Umbilical cord (tissue), 2 donors: ENCODE measurements at places on chromosomes 7 and 10.

- no peak for DNase-seq
Observed at GRCh38 chr7:139635526-139636302, 112.2 kb downstream of the CLEC2L start.

- no peak for DNase-seq
Observed at GRCh38 chr10:124534826-124535601, 73.4 kb downstream of the LHPP start.

GRCh38 chr7:134856091-134856490 is 76.7 kb downstream of the CALD1 start:
- DNase-seq: no peak

DNA sequence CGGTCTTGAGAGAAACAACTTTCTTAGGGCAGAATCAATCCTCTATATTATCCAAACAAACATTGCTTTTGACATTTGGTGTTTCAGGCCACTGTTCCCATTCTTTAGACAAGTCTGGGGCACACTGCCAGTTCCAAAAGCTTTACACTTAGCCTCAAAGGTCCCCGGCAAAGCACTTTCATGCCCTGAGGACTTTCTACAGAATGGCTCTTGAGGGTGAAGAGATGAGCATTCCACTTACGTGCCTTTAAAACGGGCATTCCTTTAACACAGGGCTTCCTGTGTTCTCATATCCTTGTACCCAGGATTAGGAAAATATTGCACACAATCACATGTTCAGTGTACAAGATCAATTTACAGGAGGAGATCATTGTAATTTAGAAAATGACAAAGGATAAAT is 13.1 kb upstream of the TMEM213 start:
- DNase-seq: no peak

- DNase-seq: peak; percentile 79
Observed at GRCh38 chr10:103470761-103471653, 8.0 kb downstream of the CALHM3 start.

DNA sequence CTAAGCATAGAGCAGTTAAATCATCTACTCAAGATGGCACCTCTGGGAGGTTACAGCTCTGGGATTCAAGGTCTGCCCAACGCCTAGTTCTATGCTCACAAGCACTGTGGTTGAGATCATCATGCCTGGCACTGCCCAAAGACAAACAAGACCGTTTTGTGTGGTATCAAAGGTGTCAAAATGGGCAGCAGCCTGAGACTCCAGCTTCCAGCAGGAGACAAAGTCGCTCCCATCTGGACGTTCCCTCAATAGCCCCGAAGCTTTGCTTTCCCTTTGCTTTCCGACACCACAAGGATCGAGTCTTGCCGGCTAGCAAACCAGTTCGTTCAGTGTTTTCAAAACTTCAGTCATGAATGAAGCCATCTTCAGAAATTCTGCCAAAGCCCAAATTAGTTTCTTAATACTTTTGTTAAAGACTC is 5.1 kb downstream of the HABP2 start:
- peak; percentile 32 for DNase-seq

GRCh38 chr10:132036887-132037675 is 28.7 kb upstream of the JAKMIP3 start:
- peak; percentile 15 for DNase-seq

- no peak for DNase-seq
Observed at GRCh38 chr7:13352677-13353076, 636.8 kb downstream of the ETV1 start.

DNA sequence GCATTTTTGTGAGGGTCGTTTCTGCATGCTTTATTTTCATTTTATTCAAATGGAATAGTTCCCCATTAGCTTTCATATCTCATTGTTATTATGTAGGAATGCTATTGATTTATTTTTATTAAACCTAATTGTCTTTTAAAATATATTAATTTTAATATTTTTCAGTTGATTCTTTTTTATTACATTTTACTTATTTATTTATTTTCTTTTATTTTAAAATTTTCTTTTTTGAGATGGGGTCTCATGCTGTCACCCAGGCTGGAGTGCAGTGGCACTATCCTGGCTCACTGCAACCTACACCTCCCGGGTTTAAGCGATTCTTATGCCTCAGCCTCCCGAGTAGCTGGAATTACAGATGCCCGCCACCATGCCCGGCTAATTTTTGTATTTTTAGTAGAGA is 7.4 kb upstream of the STK17A start:
- DNase-seq: no peak

- no peak for DNase-seq
Observed at GRCh38 chr10:69437321-69438259, 13.7 kb upstream of the TSPAN15 start.

- DNase-seq: peak; percentile 45
Observed at GRCh38 chr7:24963218-24963617, 16.8 kb downstream of the OSBPL3 start.

DNA sequence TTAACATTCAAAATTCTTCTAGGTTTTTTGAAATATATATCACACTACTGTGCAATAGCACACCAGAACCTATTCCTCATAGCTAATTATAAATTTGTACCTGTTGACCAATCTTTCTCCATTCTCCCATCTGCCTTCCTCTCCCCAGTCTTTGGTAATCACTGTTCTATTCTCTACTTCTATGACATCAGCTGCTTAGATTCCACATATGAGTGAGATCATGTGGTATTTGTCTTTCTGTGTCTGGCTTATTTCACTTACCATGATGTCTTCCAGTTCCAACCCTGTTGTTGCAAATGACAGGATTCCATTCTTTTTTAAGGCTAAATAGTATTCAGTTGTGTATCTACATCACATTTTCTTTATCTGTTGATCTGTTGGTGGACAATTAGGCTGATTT is 54.4 kb upstream of the CCDC6 start:
- peak; percentile 11 for DNase-seq

GRCh38 chr10:129500617-129501339 is 33.7 kb downstream of the MGMT start:
- DNase-seq: no peak

DNA sequence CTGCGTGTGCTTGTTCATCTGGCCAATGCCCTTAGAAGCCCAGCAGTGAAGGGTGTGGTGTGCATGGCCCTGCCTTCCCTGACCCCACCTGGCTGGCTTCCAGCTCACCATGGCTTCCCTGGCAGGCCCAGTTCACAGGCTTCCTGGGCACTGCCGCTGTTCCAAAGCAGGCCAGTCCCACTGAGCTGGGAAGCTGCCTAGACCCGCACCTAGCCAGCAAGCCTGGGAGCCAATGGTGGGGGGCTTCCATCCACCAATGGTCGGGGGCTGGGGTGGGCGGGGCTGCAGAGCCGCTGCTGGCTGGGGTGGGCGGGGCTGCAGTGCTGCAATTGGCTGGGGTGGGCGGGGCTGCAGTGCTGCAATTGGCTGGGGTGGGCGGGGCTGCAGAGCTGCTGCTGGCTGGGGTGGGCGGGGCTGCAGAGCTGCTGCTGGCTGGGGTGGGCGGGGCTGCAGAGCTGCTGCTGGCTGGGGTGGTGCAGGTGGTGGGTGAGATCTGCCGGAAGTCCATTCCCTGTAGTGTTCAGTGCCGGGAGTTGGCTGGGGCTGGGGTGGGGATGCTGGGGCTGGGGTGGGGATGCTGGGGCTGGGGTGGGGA is 12.4 kb downstream of the CALY start:
- peak; percentile 34 for DNase-seq

- peak; percentile 52 for DNase-seq
Observed at GRCh38 chr10:93749218-93749799, 8.4 kb upstream of the LGI1 start.

DNA sequence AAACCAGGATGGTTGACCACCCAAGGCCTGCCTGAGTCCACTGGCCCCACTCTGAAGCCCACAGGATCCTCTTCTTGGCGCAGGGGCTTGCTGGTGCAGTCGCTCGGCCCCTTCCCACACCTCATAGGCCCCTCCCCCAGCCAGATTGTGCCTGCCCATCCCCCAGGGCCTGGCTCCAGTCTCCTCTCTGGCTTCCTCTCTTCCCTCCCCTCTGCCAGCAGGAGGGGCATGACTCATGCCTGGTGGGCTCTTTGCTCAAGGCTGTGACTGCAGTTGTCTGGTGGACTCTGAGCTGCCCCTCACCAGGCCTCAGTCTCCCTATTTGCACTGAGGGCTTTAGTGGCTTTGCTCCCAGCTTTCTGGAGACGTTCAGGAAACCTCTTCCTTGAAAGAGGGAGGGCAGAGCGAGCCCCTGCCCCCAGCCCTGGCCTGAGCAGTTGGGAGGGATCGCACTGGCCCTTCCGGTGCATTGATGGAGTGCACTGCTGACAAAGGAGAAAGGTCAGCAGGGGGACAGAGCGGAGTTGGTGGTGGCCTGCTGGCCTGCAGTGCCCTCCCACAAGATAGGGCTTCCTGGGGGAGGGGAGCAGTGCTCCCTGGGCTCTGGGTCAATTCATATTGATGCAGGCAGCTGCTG is 60.7 kb downstream of the ZMIZ1 start:
- peak; percentile 70 for DNase-seq

DNA sequence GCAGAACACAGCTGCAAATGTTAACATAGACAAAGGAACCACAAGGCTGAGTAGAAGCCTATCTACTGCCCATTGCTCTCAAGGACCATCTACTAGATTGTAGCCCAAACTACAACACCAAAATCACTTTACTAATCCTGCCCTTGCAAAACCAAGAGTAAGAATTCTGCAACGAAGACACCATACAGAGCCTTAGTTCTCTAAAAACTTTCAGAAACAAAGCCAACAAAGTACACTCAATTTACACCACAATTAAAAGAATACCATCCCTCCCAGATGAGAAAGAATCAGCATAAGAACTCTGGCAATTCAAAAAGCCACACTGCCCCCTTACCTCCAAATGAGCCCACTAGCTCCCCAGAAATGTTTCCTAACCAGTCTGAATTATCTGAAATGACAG is 294.3 kb downstream of the CTNNA3 start:
- no peak for DNase-seq

- DNase-seq: peak; percentile 25
Observed at GRCh38 chr7:153389261-153389660, 629.7 kb downstream of the ACTR3B start.

GRCh38 chr10:118596426-118597124 is 1.1 kb upstream of the PRLHR start:
- DNase-seq: no peak

- no peak for DNase-seq
Observed at GRCh38 chr7:33645104-33645503, 260.2 kb upstream of the BMPER start.

DNA sequence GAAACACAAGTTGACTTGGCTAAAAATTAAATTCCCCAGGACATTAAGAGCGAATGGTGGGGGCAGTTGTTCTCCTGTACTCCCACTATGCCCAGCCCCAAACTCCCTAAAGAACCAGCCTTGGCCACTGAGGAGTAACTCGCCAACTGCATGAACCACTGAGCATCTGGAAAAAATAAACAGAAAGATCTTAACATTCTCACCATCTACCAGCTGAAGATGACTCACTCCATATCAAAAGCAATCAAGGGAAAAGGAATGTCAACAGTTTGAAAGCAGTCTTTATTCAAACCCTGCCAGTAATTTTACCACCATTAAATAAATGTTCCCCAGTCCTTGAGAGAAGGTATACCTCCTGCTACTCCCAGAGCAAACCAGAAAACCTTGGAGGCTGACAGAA is 45.4 kb downstream of the CTTNBP2 start:
- peak; percentile 23 for DNase-seq

DNA sequence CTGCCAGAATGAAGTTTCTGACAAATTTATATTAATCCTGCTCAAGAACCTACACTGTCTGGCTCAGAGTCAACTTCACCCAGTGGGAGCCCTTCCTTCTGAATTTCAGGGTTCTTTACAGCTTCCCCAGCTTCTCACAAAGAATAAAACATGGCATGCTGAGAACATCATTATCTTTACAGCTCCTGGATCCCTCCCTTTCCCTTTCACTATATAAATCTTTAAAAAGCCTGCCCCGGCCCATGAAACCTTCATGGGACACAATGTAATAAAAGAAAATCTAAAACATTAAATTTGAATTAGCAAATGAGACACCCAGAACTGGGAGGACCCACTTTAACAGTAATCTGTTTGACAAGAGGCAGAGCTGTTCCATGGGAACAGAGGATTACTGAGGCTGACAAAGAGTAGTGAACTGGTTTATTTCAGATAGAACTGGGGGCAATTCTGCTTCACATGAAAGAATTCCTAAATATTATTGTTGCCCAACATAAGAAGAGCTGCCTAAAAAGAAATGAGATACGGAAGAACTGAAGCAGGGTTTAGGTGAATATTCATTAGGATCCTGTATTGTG is 222.8 kb downstream of the THSD7A start:
- DNase-seq: peak; percentile 92

- no peak for DNase-seq
Observed at GRCh38 chr10:4943821-4944220, 19.4 kb upstream of the AKR1C1 start.

GRCh38 chr7:23930312-23930711 is 220.3 kb downstream of the STK31 start:
- no peak for DNase-seq

DNA sequence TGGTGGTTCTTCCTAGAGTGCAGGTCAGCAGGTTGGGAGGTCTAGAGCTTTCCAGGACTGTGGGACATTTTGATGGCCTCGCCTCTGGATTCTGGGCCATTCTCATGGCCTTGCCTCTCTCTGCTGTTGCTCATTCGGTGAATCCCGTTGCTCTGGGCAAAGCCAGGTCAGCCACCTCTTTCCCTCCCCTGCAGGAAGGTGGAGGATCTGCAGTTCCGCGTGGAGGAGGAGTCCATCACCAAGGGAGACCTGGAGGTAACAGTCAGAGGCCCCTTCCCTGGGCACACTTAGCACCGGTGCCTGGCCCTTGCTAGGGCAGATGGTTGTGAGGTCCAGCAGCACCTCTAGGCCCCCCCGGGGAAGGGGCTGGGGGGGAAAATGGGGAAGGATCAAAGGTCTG is 74.9 kb downstream of the CLIP2 start:
- no peak for DNase-seq

DNA sequence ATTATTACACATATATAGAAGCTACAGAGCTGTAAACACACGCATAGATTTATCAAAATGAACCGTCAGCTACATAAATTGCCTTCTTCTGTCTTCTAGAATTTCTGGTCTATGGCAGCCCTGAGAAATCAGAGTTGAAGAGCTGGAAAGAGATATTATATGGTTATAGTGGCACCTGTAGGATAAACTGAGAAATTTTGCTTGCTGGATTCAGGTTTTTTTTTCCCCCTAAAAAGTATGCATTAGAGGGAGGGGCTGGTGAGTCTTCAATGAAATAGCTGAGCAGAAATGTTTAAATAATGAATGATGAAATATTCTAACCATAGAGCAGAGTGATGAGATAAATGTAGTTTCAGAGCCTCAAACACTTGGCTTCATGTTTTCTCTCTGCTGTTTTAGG is 78.0 kb upstream of the DYNC1I1 start:
- DNase-seq: no peak

- no peak for DNase-seq
Observed at GRCh38 chr7:26499315-26499897, 207.7 kb downstream of the SNX10 start.

GRCh38 chr10:43000021-43000411 is 76.9 kb upstream of the RET start:
- DNase-seq: no peak
